Retina (tissue), 1 donor: ENCODE measurements at places on chromosomes 4 and X.

DNA sequence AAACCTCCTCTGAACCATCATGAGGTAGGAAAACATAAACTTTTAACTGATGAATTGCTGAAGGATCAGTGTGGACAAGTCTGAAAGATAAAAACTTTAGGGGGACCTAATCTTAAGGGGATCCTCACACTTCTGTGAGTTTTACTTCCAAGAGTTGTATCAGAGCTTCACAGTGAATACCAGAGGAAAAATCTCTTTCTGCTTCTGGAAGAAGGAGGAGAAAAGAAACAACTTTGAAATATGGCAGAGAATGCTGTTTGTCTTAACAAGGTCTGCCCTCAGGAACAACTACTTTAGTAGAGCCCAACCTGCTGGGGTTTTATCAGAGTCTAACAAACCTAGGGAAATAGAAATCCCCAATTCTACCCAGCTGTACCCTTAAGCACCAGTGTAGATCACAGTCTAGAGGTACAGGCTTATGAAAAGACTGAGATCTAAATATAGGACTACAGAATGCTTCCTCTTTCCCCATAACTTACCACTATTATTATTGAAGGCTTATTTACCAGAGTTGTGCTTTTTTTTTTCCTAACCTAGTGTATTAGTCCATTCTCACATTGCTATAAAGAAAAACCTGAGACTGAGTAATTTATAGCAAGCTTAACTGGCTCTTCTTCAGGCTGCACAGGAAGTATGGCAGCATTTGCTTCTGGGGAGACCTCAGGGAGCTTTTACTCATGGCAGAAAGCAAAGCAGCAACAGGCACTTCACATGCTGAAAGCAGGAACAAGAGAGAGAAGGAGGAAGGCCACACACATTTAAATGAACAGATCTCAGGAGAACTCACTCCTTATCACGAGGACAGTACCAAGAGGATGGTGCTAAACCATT, 167.9 kb downstream of the CAMK2D start:
- no peak for DNase-seq

- DNase-seq: no peak
Measured at GRCh38 chr4:142463206-142463605, 382.9 kb downstream of the INPP4B start.

DNA sequence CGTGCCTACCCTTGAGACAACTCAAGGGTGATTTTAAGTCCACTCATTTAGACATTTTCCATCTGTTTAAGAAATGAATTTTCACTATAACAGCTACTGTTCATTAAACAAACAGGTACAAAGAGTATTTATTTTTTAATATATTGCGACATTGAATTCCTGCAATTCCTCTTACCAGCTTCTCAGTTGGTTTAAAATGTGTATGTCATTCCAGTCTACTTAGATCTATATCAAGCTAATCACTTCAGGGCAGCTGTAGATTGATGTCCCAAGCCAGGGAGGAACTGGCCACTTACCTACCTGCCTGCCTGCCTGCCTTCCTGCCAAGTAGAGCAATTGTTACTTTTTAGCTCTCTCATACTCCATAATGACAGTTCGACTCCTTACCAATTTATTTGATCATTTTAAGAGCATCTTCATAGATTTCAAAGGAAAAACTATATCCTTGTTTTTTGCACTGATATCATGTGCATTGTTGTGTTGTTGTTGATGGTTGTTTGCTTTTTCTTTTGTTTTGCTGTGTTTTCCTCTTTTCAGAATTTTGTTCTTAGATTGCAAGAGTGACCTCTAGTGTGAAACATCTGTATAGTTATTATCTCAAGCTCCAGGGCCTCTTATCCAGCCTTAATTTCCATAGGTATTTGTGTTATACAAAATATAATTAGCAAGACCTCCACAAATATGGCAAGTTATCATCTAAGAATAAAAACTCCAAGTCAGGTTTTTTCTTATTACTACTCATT, 120.9 kb upstream of the NRK start:
- DNase-seq: no peak

- no peak for DNase-seq
Measured at GRCh38 chr4:73895201-73896175, 26.3 kb downstream of the CXCL1 start.

DNA sequence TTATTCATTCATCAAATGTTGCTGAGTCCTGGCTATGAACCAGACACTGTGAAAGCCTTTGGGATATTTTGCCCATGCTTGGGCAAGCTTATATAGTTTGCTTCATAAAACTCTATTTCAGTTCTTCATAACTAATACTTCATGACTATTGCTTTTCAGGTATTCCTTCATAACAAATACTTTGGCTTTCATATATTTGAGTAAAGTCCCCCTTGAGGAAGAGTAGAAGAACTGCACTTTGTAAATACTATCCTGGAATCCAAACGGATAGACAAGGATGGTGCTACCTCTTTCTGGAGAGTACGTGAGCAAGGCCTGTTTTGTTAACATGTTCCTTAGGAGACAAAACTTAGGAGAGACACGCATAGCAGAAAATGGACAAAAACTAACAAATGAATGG, 1.7 kb upstream of the AFP start:
- DNase-seq: no peak

DNA sequence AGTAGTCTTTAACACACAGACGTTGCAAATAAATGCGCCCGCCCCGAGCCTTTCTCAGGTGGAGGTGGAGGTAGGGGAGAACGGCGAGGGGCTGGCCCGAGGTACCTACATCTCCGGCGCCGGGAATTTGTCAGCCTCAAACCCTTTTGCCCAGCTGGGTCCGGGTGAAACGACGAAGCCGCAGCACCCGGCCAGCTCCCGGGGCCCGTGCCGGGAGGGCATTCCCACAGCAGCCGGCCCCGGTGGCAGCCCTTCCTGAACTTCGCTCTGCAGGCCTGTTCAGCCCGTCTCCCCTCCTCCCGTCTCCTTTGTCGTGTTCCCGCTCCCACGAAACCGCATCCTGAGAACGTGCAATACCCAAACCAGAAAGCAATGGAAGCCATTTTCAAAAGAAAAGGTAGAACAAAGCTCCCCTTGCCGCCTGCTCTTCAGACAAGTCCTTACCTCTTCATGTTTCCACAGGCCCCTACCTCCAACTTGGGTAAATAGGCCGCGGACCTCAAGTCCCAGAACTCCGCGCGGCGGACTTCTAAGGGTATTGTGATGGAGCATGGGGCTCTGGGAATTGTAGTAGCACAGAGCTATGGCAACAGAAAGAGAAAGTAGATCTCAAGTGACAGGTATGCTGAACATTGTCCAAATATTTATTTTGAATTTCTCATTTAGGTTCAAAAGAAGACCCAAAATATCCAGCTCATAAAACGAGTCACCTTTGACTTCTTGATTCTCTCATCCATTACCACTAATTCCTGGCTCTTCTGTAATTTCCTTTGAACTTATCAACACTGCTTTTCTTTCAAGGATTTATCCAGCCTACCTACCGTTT, at the start of gene RBM41:
Gene RBM41 (minus strand): TSS at position 501 of the 826 bp plus-strand sequence. CDS start 49 bp downstream, at position 452.
- peak; percentile 85 for DNase-seq

GRCh38 chrX:50889582-50889981, 21.0 kb upstream of the BMP15 start:
- DNase-seq: no peak

- DNase-seq: no peak
Measured at GRCh38 chr4:135777361-135777760, 1575.8 kb upstream of the PABPC4L start.

DNA sequence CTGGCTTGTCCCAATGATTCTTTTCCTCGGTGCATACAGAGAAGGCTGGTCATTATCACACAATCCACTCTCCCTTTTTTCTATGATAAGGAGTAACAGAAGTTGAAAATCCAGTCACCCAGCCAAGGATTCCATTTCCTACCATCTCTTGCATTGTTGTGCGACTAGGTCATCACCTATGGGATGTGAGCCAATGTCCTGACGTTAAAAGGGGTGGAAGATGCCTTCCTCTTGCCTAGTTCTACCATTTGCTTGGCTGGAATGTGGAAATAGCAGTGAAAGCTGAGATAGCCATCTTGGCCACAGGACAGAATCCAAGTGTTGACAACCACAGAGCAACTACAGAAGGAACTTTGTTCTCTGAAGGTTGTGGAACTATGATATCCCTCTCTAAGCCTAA, 132.2 kb upstream of the KIT start:
- no peak for DNase-seq

DNA sequence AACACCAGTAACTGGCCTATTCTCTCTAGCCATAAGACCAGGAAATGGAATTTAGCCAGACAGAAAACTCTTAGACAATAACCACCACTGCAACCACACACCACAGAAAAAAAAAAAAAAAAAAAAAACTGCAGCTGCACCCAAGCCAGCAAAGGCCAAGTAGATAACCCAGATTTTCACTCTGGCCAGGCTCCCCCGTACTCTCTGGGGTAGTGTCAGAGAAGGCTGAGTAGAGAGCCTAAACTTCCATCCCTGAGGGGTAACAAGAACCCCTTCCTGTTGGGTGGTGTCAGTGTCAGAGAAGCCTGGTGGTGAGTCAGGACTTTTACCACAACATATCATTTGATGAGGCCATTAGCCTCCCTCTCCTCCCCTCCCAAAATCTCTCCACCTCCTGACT, 5.6 kb upstream of the DLG3 start:
- no peak for DNase-seq

- DNase-seq: no peak
Measured at GRCh38 chrX:16848541-16848940, 21.6 kb downstream of the RBBP7 start.

DNA sequence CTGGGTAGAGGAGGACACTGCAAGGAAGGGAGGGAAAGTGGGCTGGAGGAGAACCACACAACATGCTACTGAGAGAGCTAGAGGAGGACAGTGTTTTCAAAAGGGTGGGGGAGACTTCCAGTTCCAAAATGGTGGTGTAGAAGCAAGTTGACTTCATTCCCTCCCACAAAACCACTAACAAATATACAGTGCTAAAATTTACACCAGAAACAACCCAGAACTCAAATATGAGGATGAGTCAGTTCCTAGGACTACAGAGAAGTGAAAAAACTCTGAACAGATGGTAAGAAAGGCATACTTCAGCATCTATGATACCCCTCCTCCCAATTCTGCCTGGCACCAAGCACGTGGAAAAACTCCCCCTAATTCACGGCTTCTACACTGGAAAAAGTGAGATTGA, 9.8 kb downstream of the AADAT start:
- no peak for DNase-seq

DNA sequence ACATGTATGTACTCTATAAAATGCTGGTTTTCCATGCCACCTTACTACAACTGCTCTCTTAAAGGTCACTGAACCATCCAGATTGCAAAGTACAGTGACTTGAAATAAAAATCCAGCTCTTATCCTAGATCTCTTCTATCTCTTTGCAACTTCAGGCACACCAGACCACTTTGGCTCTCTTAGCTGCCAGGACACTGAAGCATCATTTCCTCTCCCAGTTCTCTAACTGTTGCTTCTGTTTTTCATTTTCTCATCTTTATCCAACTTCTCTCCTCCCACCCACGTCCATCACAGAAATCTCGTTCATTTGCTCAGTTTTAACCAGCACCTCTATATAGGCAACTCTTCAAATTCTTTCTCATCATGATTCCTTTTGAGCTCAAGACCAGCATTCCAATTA, 74.3 kb downstream of the METTL14 start:
- no peak for DNase-seq
